ENCODE measurements at places on chromosomes 2 and 18.

DNA sequence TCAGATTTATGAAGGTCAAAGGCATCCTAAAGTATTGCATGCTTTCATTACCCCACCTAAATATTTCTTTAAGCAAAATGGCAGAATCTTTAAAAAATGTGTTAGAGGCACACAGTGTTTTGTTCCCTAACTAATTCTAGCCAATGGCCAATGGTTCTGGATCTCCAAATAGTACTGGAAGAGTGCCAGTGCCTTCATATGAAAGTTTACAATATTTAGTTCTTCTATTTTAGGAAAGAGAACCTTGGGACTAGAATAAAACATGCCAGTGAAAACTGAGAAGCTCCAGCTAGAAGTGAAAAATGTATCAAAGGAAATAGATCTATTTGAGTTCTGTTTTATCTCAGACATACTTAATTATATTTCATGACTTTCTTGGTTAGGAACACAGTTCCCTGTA, 37.1 kb downstream of the TACR1 start:
- DNase-seq: no peak

DNA sequence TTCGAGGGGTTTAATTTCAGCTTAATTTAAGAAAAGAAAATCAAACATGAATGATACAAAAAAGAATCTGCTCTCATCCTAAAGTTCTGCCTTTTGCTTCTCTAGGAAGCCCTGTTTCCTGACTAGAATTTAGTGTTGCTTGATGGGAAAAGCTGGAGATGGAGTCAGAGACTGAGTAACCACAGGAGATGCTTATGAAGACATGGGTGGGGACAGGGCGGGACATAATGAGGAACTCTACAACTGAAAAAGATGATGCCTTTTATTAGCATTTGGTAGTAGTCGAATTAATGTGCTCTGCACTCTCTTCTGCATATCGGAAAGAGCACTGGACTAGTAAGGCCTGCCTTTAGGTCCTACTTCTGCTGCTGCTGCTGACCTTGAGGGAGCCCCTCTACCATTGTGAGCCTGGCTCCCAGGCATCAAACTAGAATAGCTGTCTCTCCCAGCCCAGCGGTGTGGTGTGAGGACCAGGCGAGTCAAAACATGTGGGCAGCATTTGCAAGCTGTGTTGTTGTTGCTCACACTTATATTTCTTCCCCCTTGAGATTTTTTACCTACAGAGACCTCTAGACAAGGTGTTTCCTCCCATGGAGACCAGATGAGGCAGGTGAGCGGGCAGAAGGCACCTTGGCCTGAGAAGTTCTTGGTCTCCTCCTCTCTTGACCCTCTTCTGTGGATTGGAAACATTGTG, 61.5 kb downstream of the INPP4A start:
- DNase-seq: no peak

DNA sequence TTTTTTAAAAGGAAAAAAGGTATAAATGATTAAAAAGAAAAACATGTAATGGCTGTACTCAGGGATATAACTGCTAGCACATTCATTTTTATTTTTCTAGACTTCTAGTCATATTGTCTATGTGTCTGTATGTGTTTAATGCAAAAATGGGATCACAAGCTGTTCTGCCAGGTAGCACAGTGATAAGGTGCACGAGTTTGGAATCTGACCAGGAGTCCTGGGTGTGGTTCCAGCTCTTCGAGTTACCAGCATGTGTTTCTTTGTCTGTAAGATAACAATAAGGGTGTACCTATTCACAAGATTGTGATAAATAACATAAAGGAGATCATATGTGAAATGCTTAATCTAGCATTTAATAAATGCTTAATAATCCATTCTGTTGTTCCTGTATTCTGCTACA, 145.3 kb downstream of the PKP4 start:
- DNase-seq: no peak

DNA sequence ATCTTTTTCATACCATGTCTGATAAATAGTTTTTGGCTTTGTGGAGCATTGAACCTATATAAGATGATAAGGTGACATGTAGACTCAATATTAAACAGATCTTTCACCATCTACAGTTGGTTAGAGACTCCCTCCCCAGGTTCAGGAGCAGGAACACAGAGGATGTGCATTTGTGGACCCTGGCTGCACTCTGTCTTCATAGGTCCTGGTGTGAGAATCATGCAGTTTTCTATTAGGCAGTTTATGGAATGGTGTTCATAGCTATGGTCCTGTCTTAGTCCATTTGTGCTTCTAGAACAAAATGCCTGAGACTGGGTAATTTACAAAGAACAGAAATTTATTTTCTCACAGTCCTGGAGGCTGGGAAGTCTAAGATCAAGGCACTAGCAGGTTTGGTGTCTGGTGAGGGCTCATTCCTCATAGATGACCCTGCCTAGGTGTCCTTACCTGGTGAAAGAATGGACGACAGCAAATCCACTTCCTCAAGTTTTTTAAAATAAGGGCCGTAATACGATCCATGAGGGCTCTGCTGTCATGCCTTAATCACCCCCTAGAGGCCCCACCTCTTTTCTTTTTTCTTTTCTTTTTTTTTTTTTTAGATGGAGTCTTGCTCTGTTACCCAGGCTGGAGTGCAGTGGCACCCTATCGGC, 35.3 kb upstream of the FAM98A start:
- no peak for DNase-seq

- no peak for DNase-seq
Measured at GRCh38 chr2:207792244-207792785, 22.6 kb upstream of the FZD5 start.

- DNase-seq: peak; percentile 49
Measured at GRCh38 chr2:72011791-72012190, 135.9 kb downstream of the CYP26B1 start.

DNA sequence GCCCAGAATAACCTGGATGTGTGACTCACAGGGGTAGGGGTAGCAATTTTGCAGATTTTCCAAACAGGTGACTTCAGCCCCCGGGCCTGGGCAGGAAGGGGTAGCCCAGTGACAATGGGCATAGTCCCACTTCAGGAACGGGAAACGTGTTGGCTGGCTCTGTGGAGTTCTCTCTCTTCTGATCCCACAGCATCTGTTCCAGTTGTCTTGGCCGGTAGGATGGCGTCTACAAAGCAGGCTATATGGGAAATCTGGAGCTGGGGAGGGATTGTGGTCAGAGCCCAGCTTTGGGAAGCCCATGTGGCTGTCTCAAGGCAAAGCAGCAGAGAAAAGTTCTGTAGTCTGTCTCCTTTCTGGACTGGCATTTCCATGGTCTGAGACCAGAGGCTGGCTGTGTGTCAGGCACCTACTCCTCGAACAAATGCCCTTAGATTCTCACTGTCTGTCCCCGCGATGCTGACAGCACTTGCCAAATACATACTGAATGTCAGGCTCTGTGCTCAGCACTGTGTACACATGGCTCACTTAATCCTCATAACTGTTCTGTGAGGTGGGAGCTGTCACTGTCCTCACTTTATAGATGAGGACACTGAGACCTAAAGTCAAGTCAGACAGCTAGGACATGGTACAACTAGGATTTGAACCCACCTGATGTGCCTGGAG, 17.9 kb upstream of the TMEM214 start:
- no peak for DNase-seq

GRCh38 chr2:204453730-204454167, 91.5 kb upstream of the PARD3B start:
- peak; percentile 82 for DNase-seq

DNA sequence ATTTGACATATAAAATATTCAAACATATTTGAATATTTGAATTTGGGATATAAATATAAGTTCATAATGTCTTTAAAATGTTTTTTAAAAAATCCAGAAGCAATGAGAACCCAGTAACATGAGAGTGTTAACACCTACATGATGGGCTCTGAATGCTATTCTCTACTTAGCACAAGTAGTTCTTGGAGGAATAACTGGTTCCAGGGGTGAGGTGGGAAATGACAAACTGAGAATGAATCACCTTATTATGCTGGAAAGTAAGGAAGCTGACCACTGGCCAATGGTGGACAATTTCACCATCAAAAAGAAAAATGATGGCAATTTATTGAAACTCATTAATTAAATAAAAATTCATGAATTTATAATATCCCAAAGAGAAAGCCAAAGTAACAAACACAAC, 79.6 kb upstream of the NABP1 start:
- no peak for DNase-seq

DNA sequence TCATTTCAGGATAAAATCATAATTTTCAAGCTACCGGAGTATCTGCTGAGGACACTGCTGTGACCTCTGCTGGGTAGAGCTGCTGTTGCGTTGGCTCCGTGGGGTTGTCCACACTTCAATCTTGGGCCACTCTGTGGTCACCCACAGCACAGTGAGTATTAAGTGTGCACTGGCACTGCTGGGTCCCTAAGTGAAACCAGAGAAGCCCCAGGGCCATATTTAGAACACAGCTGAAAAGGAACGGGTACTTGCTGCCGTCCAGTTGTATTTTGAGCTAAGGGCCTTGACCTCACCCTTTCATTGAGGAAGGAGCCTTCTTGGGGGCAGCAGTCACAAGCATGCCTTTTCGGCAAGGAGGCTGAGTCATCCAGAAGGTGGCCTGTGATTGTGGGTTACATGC, 10.1 kb downstream of the SLC9A4 start:
- no peak for DNase-seq

- DNase-seq: peak; percentile 51
Measured at GRCh38 chr18:657311-658000, at the start of gene TYMS. Gene TYMS (plus strand): TSS chr18:657653. CDS start chr18:657743, 90 bp downstream.

DNA sequence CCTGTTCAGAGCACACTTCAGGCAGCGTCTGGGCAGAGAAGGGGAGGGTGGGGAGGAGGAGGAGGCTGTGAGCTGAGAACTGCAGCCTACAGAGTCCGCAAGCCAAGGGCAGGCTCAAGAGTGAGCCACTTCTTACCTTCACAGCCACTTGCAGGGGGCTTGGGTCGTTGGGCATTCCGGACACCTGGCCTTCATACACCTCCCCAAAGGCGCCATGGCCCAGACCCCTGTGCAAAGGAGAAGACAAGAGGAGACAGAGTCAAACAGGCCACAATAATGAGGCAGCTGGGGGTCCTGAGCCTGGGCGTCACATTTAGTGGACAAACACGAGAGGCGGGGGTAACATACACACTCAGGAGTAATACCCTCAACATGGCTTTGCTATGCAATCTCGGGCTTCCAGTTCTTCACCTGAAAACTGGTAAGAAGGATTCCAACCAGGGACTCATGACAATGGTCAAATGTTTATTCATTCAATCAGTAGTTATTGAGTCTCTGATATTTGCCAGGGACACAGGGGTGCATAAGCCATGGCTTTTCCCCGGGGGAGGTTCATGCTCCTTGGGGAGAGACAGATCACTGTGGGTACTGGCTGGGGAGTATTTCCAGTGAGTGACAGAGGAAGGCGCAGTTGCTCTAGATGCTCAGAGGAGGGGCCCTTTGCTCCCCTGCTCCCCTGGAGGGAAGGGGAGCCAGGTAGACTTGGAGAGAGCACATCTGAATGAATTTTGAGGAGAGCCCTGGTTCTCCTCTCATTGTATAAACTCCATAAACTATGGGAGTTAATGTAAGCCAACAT, 107.4 kb downstream of the CLIP4 start:
- no peak for DNase-seq

GRCh38 chr18:7805096-7805495, 238.0 kb downstream of the PTPRM start:
- DNase-seq: no peak

- DNase-seq: no peak
Measured at GRCh38 chr2:95303191-95303919, 6.2 kb downstream of the KCNIP3 start.

DNA sequence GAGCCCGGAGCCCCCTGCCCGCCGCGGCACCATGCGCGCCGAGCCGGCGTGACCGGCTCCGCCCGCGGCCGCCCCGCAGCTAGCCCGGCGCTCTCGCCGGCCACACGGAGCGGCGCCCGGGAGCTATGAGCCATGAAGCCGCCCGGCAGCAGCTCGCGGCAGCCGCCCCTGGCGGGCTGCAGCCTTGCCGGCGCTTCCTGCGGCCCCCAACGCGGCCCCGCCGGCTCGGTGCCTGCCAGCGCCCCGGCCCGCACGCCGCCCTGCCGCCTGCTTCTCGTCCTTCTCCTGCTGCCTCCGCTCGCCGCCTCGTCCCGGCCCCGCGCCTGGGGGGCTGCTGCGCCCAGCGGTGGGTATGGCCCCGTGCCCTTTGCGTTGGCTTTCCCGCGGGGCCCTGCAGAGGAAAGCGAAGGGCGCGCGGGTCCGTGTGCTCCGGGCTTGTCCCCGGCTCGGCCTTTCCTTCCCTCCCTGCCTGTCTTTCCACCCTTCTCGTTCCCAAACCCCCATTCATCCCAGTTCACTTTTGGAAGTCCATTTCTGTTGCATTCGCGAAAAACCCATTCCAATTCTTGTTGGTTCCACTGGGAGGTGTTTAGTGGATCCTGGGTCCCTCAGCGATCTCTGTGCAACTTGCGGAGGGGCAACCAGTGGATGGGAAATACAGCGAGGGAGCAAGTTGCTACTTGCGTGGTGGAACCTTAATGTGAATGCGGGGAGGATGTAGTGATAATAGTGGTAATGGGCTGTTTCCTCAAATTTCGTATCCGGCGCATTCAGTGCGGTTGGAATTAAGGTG, 599 bp downstream of the ADAM23 start:
- peak; percentile 74 for DNase-seq

- no peak for DNase-seq
Measured at GRCh38 chr18:23341383-23341782, 111.7 kb upstream of the RIOK3 start.

GRCh38 chr2:218895326-218895725, 14.7 kb downstream of the WNT10A start:
- no peak for DNase-seq

Measured in aorta (tissue), 5 donors.